ENCODE measurements at places on chromosomes 2 and 18.

DNA sequence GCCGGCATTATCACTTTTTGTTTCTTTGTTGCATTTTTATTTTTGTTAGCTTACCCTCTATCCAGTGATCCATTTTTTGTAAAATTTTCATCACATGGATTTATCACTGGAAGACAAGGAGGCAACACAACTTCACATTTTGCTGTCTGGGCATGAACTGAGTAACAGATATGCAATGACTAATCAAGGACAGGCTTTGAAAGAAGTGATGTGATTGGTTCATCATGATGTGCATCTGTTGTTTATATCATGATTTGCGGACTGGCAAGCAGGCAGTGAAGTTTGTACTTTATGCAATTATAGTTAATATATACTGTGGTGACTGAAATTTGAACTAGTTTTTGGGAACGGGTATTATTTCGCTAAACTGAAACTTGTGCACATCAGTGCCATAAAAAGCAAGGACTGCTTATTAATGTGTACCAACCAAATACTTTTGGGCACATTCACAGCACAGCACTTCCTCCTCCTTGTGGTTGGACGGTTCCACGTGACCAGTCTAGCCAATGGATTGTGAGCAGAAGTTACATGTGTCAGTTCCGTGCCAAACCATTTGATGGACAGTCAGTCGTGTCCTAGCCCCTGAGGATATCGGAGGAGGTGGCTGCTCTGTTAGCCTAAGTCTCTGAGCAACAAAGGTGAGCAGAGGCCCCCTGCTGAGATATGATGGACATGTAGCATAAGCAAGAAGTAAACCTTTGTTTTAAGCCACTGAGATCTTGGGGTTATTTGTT, 201.4 kb upstream of the SIX2 start:
- DNase-seq: no peak

DNA sequence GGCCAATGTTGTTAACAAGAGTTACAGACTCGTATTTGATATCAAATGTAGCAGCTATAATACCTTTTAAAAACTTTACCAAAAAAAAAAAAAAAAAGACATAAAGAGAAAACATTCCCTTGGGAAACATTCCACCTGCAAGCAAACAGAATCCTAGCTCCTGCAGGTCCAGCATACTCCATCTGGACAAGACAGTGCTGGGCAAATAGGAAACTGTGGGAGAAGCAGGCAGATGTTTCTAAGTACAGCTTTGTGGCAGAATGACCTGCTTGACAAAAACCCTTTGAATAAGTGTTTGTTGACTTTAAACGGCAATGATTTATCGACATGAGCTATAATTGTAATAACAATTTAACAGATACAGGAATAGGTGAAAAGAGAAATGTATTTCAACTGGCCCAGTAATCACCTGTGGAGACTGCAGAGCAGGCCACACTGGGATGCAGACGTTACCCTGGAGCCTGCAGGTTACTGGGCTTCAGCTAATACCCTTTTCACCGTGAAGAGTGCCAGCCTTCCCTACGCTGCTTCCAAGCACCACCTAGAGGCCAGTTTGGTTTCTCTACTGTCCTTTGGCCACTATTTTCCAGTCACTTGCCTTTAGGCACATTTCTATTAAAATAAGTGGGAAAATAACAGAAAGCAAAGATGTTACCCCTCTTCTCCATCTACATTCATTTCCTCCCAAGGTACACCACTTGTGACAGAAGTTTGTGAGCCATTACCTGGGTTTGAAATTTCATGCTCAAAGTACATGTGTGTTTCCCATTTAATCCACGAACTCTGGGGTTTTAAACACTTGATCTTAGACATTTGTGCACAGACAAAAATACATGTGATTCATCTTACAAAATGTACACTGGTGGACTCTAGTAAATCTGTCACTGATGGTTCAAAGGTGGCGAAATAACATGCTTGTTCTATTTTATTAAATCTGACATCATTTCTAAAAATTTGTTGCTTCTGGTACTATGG, 96.9 kb upstream of the ZNF397 start:
- no peak for DNase-seq

- peak; percentile 16 for DNase-seq
Observed at GRCh38 chr18:79525556-79526467, 130.1 kb downstream of the NFATC1 start.

- DNase-seq: no peak
Observed at GRCh38 chr2:149329068-149329467, 1.3 kb upstream of the LYPD6 start.

GRCh38 chr18:48131042-48131441, 200.6 kb upstream of the SMAD2 start:
- DNase-seq: no peak

- DNase-seq: no peak
Observed at GRCh38 chr2:64120928-64121327, 23.3 kb downstream of the PELI1 start.

DNA sequence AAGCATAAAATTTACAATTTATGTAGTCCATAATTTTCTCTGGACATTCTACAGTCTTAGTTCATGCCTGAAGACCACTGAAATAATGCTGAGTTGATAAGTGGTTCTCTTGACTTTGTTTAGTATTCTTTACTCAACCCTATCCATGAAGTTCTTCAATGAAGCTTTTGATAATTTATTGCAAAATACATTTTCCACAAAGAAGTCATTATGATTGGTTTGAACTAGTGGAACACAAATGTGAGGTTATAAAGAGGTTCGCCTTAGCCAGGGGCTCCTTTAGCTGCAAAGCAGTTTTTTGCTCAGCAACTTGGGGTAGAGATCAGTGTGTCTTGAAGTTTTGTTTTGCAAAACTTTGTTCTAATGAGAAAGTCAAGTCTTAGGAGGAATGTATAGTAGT, 5.9 kb downstream of the BCL2L11 start:
- DNase-seq: no peak

DNA sequence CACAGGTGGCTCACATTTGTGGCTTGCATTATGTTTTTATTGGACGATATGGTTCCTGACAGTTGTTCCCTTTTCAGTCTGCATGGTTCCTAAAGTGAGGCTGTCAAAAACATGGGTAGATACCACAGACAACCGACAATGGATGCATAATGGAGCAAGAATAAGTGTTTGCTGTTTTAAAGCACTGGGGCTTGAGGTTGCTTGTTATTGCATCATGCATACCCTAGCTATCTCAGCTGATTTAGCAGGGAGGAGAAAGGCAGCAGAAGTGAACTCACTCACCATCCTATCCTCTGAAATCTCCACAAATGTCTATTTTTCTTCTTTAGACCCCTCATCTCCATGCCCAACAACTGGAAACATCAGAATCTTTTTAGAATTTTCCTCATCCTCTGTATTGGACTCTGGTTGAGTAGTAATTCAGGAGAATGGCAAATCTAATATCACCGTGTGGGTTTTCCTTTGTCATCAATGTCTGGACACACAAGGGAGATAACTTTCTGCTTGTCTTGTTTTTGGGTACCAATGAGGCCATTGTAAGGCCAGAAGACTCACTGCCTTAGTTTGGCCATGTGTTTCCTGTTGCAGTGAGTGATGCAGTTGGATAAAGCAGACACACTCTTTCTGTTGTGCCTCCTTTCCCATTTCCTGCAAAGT, 46.7 kb downstream of the FBXO48 start:
- DNase-seq: no peak

DNA sequence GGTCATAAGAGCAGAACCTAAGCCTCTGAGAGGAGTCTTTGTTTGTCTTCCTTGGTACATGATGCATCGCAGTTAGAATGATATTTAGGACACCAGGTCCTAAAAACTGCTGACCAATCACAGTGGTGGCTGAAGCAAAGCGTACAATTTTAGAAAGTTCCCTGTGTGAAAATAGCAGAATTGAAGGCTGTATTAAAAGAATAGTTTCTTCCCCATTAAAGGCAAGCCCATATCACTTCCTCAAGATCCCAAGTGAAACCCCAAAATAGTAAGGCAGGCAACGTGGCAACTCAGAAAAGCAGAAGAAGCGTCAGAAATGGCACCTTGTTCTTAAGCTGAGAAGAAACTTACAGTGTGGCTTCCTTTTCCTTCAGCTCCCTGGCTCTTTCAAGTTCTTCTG, 154.8 kb upstream of the PGAP1 start:
- no peak for DNase-seq

DNA sequence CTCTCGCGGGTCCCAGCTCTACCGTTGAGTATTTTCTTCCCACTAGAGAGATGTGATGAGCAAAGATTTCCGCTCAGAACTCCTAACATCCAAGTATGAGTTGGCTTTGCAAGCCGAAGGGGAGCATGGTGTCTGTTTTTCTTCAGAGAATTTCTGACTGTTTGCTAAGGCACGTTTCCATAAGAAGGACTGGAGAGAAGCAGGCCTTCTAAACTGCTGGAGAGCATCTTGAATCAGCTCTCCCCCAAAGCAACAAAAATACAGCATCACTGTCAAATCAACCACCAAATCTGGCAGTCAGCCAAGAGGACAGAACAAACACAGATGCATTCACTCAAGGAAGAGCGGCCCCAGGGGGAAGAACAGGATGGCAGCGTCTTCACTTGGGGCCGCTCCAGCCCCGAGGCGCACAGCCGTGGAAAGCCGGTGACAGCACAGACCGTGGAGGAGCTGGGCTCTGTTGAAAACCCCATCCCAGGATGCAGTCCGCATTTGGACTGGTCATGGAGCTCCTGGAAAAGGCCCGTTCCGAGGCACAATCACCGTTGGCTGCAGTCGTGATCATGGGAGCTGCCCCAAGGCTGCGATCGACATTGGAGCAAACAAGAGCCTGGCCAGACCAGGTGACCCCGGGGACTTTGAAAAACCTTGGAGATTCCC, 101.4 kb downstream of the NFATC1 start:
- no peak for DNase-seq

- DNase-seq: no peak
Observed at GRCh38 chr2:48065096-48065495, 158.8 kb upstream of the FBXO11 start.

- DNase-seq: no peak
Observed at GRCh38 chr18:25686960-25687500, 335.1 kb upstream of the ZNF521 start.

- no peak for DNase-seq
Observed at GRCh38 chr2:149119368-149119767, 80.9 kb downstream of the LYPD6B start.

- no peak for DNase-seq
Observed at GRCh38 chr2:12935222-12935621, 218.5 kb downstream of the TRIB2 start.

GRCh38 chr18:76568731-76569130, 73.7 kb upstream of the ZNF516 start:
- DNase-seq: no peak

GRCh38 chr2:62032096-62032495, 126.6 kb downstream of the COMMD1 start:
- DNase-seq: no peak

DNA sequence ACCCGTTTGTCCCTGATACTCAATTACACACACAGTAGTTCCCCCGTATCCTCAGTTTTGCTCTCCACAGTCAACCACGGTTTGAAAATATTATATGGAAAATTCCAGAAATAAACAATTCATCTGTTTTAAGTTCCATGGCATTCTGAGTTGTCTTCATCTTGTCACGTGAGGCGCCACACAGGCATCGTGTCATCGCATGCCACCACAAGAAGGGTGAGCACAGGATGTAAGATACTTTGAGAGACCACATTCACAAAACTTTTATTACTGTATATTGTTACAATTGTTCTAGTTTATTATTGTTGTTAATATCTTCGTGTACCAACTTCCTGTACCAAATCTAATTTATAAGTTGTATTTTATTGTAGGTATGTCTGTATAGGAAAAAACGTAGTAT, 17.7 kb downstream of the ADNP2 start:
- DNase-seq: no peak

DNA sequence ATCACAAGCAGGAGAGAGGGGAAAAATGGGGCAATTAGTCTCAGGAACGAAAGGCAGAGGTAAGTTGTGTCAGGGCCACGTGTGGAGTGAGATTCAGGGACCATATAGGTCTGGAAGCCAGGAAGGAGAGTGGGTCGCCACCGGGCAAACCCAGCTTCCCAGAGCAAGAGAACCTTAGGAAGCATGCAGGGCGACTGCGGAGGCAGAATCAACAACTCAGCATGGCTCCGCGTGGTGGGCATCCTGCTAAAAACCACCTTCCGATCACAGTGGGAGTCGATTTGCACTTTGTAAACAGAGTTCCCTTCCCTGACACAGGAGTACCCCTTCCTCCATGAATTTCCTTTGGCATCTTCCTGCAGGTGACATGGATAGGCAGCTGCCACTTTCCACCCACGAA, 114.6 kb downstream of the TTC32 start:
- DNase-seq: no peak

GRCh38 chr18:5979971-5980457, 84.7 kb upstream of the TMEM200C start:
- DNase-seq: no peak

DNA sequence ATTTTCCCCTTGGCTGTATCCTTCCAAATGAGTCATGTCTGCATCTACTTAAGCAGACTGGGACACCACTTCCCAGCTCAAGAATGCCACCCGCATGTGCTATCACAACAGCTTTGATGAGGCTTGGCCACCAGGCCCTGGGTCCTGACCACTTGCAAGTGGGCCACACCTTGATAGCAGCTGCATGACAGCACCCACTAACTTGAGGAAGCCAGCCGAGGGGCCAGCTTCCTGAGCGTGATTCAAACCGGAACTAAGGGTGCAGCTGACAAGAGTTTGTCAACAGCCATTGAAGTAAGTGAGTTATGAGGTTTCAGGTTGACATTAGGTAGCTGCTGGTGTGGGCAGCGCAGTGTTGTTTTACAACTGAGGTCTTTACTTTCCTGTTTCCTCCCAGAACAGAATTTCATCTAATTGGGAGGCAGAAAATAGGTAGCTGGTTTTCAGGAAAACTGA, 54.4 kb downstream of the EPHA4 start:
- peak; percentile 32 for DNase-seq

GRCh38 chr2:7428454-7429204, 511.4 kb downstream of the RNF144A start:
- DNase-seq: no peak

- no peak for DNase-seq
Observed at GRCh38 chr2:204317640-204318039, 227.6 kb upstream of the PARD3B start.

- DNase-seq: no peak
Observed at GRCh38 chr2:215573496-215573895, 137.6 kb upstream of the FN1 start.

GRCh38 chr2:146978577-146979555, 866.0 kb upstream of the ACVR2A start:
- DNase-seq: no peak

- no peak for DNase-seq
Observed at GRCh38 chr2:173588931-173589369, 234.3 kb downstream of the CDCA7 start.

- no peak for DNase-seq
Observed at GRCh38 chr2:101089942-101090799, 61.0 kb downstream of the TBC1D8 start.

GRCh38 chr18:4831791-4832375, 365.2 kb downstream of the AKAIN1 start:
- DNase-seq: no peak
